ENCODE measurements at places on chromosomes 5 and 9. TPM values are rescaled to one million over a fixed set of nuclear protein-coding genes. Genes with fewer than 3 reads are reported as not detected.

SAXO1 gene
- not detected for total RNA-seq

GDNF gene
- 8.3 TPM for total RNA-seq

GALNT12 gene
- 73.7 TPM for total RNA-seq

DNA sequence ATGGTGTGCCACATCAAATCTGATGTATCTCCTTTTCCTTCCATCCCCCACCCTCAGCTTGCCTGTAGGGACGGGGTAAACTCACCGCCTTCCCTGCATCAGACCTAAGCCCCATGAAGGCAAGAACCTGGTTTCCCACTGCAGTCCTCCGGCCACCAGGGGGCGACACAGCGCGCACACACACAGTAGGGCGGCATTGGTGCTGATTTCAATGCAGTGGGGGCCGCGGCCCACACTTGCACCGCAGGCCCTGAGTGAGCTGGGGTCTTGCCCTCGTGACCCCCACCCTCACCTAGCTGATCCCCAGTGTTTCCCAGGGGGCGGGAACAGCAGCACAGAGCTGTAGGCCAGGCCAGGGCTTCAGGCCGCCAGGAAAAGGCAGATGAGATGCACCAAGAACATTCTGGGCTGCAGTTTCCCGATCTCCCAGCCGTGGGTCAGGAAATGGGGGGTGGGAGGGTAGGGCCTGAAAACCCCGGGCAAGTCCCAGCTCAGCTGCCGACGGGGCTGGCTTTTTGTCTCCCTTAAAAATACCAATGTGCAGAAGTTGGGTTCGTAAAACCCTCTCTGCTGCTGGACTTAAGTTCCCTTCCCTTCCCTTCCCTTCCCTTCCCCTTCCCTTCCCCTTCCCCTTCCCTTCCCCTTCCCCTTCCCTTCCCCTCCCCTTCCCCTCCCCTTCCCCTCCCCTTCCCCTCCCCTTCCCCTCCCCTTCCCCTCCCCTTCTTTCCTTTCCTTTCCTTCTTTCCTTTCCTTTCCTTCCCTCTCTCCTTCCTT is 19.5 kb downstream of the FAM163B start:
- no peak for DNase-seq

- DNase-seq = no peak
Observed at GRCh38 chr5:139877129-139877597, 81.6 kb downstream of the PSD2 start.

GRCh38 chr5:80067016-80067415 is 31.9 kb downstream of the THBS4 start:
- no peak for DNase-seq

- no peak for DNase-seq
Observed at GRCh38 chr9:107874137-107874536, 384.6 kb upstream of the KLF4 start.

DNA sequence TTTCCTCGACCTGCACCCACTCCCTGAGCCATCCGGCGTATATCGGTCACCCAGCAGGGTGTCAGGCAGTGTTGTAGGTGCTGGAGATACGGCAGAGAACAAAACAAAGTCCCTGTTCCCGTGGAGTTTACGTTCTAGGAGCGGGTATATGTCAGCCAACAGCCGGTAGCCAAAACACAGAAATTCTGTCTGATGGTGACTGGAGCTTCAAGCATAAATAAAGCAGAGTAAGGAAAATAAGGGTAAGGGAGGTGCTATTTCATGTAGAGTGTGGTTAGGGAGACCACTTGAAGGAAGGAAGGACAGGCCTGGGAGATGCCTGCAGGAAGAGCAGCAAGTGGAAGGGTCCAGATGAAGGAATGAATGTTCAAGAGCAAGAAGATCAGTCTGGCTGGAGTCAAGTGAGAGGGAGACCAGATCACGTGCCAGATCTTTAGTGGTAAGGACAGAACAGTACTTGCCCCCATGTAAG is 783 bp upstream of the ZFR start:
- DNase-seq = no peak
